A673 (cell line): ENCODE measurements at places on chromosomes 13 and 19. TPM values are rescaled to one million over a fixed set of nuclear protein-coding genes. Genes with fewer than 3 reads are reported as not detected.

Gene SMAD9
- total RNA-seq = 23.3 and 24.6 TPM in 2 replicates

Gene MCEMP1
- 4.0 and 4.1 TPM in 2 replicates for total RNA-seq

Gene BRCA2
- total RNA-seq = 35.9 and 47.2 TPM in 2 replicates

Gene GPR12
- not detected in 2 replicates for total RNA-seq

GRCh38 chr13:95620825-95621498 is 23.5 kb downstream of the DZIP1 start:
- no peaks in the 10 kb centered on the region for H3K4me1 ChIP-seq
- H3K27me3 ChIP-seq = no peaks in the 10 kb centered on the region
- H3K27ac ChIP-seq = no peak overlapping the region
- no peaks in the 10 kb centered on the region for H3K36me3 ChIP-seq
- no peak for DNase-seq

DNA sequence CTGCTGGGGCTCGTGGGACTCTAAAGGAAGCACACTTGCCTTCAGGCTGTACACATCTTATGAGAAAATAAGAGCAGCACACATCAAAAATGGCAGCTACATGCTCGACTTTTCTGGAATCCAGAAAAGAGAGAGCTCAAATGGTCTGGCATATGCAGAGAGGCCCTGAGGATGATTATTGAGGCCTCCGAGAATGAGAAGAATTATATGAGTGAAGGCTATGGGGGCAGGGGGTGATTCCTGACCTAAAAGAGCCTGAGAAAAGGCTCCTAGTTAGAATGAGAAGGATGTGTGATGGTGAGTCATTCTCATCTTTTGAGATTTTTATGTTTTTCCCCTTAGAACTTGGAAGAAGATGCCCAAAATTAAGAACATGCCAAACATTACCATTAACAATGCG is 97.1 kb downstream of the HSPH1 start:
- H3K27ac ChIP-seq = no peak overlapping the region
- no peaks in the 10 kb centered on the region for H3K27me3 ChIP-seq
- no peak for DNase-seq
- H3K4me1 ChIP-seq = no peaks in the 10 kb centered on the region
- H3K4me3 ChIP-seq = no peak overlapping the region

- no peaks in the 10 kb centered on the region for H3K36me3 ChIP-seq
- peaks cover 5% of the 10 kb centered on the region for H3K4me1 ChIP-seq
- no peaks in the 10 kb centered on the region for H3K27me3 ChIP-seq
- DNase-seq = no peak
- H3K27ac ChIP-seq = no peak overlapping the region
- no peak overlapping the region for H3K4me3 ChIP-seq
Measured at GRCh38 chr19:45476304-45476703, 8.5 kb downstream of the FOSB start.

DNA sequence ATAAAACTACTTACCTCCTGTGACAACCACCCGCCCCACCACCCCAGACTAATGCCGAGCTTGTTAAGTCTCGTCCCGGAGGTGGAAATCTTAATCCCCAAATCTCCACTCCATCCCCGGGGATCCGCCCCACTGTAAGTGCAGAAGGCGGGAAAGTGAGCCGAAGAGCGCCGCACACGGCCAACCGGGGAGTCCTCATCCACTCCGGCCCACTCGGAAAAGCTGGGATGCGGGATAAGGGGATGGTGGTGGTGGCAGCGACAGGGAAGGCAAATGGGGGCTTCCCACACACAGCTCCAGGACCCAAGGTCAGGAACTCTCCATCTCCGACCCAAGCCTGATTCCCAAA is 621 bp downstream of the FBL start:
- H3K27me3 ChIP-seq = no peaks in the 10 kb centered on the region
- peak overlapping the region; percentile 95 for H3K27ac ChIP-seq
- peaks cover 34% of the 10 kb centered on the region for H3K4me1 ChIP-seq
- H3K4me3 ChIP-seq = peak overlapping the region; percentile 93
- peak; percentile 58 for DNase-seq

GRCh38 chr19:13152356-13152973 is 2.3 kb downstream of the IER2 start:
- peaks cover 17% of the 10 kb centered on the region for H3K36me3 ChIP-seq
- H3K4me1 ChIP-seq = peaks cover 19% of the 10 kb centered on the region
- no peaks in the 10 kb centered on the region for H3K27me3 ChIP-seq
- peak overlapping the region; percentile 79 for H3K4me3 ChIP-seq

GRCh38 chr13:92804346-92804745 is 422.3 kb upstream of the GPC6 start:
- H3K27ac ChIP-seq = no peak overlapping the region
- DNase-seq = no peak
- H3K36me3 ChIP-seq = no peaks in the 10 kb centered on the region
- H3K27me3 ChIP-seq = no peaks in the 10 kb centered on the region

DNA sequence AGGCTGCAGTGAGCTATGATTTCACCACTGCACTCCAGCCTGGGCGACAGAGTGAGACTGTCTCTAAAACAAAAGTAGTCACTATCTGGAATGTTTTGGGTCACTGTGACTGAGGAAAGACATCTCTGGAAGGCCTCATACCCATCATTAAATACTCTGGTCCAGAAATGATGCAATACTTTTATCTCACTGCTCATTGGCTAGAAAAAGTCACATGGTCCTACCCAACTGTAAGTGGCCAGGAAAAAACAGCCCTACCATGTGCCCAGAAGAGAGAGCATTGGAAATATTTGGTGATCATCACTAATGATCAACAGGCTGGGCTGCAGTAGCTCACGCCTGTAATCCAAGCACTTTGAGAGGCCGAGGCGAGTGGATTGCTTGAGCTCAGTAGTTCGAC is 29.8 kb downstream of the PNPLA6 start:
- H3K36me3 ChIP-seq = no peaks in the 10 kb centered on the region
- no peaks in the 10 kb centered on the region for H3K4me1 ChIP-seq
- H3K27ac ChIP-seq = no peak overlapping the region
- H3K27me3 ChIP-seq = no peaks in the 10 kb centered on the region
